ENCODE measurements at places on chromosomes 5 and 9. TPM values are rescaled to one million over a fixed set of nuclear protein-coding genes. Genes with fewer than 3 reads are reported as not detected.

DNA sequence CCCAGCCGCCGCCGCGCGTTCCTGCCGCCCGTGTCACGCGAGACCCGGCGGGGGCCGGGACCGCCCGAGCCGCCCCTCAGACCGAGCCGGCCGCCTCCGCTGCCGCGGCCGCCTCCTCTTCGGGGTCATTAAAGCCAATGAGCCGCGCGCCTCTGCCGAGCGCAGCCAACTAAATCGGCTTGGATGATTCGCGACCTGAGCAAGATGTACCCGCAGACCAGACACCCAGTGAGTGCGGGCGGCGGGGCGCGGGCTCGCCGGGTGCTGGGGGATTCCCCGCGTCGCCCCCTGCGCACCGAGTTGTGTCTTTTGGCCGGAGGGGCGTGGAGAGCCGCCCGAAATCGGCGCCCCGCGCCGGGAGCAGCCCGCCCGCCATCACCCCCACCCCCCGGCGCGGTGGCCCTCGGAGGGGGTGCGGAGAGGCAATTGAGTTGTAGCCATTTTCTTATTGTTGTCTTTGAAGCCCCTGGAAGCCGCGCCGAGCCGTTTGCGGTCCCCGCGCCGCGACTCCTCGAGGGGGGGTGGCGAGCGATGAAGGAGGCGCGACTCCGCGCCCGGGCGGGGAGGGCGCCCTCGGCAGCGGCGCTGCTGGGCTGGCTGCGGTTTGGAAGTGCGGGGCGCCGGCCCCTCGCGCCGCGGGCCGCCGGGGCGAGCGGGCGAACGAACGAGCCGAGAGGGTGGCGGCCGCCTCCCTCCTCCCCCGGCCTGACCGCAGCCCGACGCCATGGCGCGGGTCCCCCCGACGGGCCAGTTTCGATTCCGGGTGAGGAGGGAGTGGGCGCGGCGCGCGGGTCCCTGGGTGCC, 1.0 kb downstream of the TLE4 start:
- peak; percentile 69 for DNase-seq

DNA sequence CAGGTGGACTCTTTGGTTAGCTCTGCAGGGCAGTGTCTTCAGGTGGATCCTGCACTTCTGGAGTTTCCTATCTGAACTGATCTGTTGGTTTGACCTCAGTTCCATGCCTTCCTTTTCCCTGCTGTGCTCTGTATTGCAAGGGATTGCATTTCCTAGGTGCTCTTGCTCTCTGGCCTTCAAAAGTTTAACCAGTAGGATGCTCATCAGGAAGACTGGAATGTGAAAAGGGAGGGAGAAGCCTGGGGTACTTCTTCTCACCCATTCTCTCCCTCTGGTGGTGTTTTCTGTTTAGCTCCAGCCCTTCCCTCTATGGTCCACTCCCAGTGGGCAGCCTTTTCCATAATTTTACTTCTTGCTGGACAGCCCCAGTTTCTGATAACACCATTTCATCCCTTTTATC, 78.5 kb downstream of the ZNF618 start:
- no peak for DNase-seq

SH2D3C gene
- total RNA-seq = 20.4 TPM

DNA sequence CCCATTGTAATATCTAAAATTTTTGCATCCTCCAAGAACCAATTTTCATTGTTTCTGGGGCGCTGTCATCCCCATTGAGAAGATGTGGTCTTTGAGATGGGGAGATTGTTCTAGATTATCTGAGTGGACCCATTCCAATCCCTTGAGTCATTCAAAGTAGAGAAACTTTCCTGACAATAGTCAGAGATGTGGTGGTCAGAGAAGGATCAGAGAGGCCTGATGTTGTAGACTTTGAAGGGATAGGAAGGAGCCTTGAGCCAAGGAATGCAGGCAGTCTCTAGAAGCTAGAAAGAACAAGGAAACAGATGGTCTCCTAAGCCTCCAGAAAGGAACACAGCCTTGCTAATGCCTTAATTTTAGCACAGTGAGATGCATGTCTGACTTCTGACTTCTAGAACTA, 80.4 kb downstream of the TEK start:
- no peak for DNase-seq

DNA sequence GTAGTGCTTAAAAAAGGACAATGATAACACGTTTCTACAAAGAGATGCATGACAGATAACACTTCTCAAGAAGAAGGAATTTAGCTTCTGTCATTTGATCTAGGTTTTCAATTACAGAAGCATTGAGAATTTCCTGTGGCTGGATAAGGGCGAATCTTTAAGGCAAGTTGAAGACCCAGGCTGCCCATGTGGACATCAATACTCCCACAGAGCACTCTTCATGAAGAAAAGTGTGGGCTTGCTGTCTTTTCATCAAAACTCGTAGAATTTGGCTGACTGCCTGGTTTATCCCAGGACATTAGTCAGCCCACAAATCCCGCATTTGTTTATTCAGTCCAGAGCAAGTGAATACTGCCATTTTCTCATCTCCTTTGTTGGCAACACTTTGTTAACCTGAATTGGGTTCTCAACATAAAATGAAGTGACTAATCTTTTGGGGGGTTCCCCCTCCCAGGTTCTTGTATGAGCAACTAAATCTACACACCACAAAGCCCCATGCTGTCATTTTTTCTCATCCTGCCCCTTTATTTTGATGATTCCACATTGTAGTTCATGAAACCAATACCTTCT, 43.4 kb upstream of the CDKN2B start:
- DNase-seq = peak; percentile 35

RASGEF1C gene
- not detected for total RNA-seq

DNA sequence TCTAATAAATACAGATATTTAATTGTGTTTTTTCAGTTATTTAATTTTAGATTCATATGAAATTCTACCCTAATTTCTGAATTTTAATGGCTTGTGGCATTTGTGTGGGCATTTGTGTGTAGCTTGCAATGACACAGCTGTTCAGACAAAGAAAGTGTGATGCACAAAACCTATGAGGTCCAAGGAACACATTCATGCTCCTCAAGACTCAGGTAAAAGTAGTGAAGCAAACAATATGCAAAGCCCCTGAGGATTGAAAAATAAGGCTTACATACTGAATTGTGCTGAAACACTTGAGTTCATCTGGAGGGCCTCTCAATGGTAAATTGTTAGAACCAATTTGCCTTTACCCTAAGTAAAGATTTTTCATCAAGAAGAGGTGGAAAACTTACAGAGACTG, 28.1 kb downstream of the IL7R start:
- DNase-seq = no peak

ZNF622 gene
- total RNA-seq = 48.2 TPM

DNA sequence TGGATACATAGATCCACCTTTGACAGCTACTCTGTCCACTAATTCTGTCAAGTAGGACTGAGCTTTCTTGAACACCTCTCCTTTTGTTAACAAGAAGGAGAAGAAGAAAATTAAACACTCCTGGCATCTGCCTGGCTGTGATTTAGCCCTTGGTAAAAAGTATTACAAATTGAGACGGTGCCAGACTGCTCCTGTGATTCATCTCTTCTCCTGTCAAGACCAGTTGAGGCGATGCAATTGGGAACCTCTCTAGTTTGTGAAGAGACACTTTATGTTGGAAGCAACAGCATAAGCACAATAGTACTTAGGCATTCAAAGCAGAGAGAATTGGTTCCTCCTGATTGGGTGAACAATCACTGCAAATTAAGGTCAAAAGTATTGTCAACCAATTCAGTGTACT, 72.7 kb downstream of the GHR start:
- DNase-seq = no peak

DNA sequence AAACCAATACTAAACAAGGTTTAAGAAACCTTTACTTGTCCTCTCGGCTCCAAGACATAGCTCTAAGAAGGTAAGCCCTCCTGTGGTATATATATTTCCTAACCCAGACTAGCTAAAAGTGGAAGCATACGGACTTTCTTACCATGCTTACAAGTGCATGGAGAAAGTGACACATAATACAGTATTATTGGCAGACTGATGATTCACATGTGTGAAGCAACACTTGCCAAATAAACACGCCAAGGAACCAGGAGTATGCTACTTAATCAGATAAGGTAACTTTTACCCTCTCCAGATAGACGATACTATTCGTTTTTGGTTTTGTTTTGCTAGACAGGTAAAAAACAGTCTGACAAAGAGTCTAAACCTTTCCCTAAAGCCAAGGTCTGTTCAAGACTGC, 264.1 kb downstream of the MLLT3 start:
- DNase-seq = no peak

ZNF879 gene
- 2.2 TPM for total RNA-seq

DNA sequence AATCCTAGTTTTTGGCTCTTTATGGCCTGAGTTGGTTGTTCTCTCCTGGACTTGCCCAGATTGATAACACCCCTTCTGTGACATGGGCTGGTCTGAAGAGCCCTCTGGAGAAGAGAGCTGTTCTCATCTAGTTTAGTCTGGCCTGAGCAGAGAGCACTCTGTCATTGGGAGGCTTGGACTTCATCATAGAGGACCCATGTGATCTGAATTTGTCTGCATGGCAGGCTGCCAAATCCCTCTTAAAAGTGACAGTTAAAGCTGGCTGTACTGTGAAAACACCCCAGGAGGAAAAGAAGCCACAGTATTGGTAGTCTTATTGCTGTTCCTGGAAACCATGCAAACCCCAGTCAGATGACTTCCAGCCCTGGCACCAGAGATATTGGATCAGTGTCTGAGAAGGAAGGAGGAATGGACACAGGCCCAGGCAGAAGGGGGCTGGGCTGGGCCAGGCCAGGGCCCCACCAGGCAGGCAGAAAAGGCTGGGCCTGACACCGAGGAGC, 3.7 kb upstream of the WDR31 start:
- peak; percentile 43 for DNase-seq

DNA sequence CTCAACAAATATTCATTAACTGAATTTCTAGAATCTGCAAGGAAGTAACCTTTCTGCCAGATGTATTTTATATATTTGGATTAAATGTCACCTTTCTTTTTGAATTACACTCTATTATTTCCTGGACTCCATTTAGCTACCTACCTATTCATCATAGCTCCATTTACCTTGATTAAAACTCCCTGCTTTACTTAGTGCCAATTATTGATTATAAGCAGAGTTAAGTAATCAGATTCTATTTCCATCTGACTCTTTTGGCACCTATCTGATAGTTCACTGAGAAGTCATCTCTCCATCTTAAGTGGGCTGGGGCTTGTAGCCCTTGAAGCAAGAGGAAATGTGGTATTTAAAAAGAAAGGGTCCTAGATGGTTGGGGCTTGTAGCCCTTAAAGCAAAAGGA, 88.6 kb downstream of the TRPM3 start:
- no peak for DNase-seq

DNA sequence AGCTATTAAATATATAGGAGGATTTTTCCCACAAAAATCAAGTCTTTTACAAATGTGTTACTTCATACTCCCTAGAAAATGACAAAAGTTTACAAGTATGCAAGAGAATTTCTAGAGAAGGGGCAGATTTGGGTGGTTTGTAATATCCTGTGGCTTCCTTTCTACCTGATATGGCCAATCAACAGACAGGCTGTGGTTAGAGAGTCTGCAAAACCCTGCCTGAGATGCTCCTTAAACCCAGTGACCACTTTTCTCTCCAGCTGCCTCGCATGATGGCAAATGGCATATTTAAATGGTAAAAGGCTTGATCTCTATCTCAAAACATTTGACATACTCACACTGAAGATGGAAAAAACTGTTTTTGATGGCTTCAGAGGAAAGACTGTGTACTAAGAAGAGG, 550.1 kb upstream of the ZNF462 start:
- no peak for DNase-seq

SMIM33 gene
- total RNA-seq = not detected

KCNMB1 gene
- total RNA-seq = not detected

- no peak for DNase-seq
Measured at GRCh38 chr5:93794954-93795353, 53.6 kb upstream of the POU5F2 start.

CSF1R gene
- not detected for total RNA-seq

PCDHGA5 gene
- total RNA-seq = 0.06 TPM

TAF11L10 gene
- not detected for total RNA-seq

LECT2 gene
- total RNA-seq = not detected

SWI5 gene
- total RNA-seq = 19.4 TPM

DNA sequence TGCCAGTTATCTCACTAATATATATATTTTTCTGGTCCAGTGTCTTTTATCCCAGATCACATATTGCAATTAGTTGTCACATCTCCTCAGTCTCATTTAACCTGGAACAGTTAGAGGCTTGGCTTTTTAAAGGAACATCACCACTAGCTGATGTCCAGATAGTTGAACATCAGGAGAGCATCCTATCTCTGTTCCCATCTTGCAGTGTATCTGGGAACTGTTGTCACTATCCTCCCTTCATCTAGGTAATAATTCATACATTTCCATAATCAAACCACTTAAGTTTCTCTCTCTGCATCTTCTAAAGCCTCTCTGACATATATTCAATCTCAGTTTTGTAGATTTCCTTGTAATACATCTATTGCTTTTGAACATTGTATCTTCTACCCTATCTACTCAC, 175.7 kb downstream of the ARHGAP26 start:
- DNase-seq = no peak

DNA sequence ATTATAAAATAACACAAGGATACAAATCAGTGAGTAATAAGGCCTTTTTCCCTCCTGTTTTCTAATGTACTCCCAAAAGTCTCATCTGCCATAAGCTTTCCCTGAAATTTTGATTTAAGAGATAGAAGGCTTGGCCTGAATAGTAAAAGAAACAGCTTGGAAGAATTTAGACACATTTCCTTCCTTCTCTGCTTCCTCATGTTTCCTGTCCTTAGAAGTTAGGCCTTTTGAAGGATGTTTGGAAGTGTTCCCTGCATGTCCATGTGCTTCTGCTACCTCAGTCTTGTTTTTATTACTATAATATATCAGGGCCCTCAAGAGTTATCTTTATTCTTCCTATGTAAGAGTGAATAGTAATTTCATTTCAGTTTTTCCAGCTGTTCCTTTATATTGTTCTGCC, 242.7 kb downstream of the DEPDC1B start:
- DNase-seq = no peak

DMGDH gene
- not detected for total RNA-seq

PAX5 gene
- total RNA-seq = 2.4 TPM

DNA sequence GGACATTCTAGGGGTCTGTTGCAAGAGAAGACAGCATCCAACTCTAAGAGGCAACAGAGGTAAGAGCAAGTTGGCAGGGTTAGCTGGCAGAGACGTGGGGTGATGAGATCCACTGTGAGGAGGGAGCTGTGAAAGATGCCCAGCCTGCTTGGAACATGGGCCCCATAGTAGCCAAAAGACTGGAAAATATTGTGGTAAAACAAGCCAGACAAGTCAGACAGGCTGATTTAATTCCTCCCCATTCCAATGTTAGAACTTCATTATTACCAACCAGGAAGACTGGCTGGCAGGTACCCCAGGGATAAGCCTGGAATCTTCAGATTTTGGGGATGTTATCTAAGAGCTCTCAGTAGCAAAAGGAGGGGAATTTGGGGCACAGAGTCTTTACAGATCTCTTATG, 181.3 kb downstream of the SEC61B start:
- no peak for DNase-seq

DNA sequence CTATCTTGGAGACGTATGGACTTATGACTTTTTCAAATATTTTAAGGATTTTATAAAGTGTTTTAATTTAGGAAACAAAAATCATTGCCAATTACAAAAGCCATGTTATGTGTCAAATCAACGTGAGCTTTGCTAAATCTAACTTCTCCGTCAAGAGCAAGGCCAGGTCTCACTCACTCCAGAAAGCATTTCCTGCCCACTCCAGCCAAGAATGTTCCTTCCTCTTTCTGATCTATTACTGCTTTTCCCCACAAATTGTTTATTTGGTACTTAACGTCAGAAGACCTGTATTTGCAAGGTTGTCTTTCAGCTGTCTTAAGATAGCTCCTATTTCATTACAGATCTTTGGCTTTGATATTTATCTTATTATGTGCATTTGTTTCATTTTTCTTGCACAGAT, 193.5 kb upstream of the HAPLN1 start:
- DNase-seq = no peak

TRIM36 gene
- total RNA-seq = 0.19 TPM

GRCh38 chr9:96674906-96675538, 19.9 kb upstream of the PRXL2C start:
- DNase-seq = no peak
